ENCODE measurements at places on chromosomes 3 and 15.

GRCh38 chr15:52698514-52698913, 19.3 kb upstream of the ATOSA start:
- peaks cover 12% of the 10 kb centered on the region for H3K27me3 ChIP-seq
- no peak for DNase-seq
- no peaks in the 10 kb centered on the region for H3K4me1 ChIP-seq
- no peak overlapping the region for H3K4me3 ChIP-seq
- no peaks in the 10 kb centered on the region for H3K36me3 ChIP-seq

- H3K4me1 ChIP-seq, result peaks cover 6% of the 10 kb centered on the region
- no peak for DNase-seq
- H3K27me3 ChIP-seq, result peaks cover 10% of the 10 kb centered on the region
- no peak overlapping the region for H3K27ac ChIP-seq
These were observed 72.2 kb downstream of the RPLP1 start for GRCh38 chr15:69524814-69525213.

DNA sequence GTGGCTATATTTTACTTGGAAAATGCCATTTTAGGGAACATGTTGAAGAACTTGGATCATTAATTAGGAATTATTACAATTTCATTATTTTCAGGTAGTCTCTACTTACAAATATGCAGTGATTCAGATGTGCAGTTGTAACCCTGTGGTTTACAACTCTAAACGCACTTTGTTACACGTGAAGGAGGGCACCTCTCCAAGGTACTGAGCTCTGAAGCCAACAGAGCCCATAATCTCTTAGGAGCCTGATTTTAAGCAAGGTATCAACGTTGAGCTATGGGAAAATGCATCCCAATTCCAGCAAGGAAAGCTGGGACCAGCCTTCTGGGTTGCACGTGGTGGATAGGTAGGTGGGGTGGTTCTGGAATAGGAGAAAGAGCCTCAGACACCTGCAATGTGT, 81.5 kb upstream of the FAM3D start:
- no peak overlapping the region for H3K4me3 ChIP-seq
- H3K27me3 ChIP-seq, result no peaks in the 10 kb centered on the region

DNA sequence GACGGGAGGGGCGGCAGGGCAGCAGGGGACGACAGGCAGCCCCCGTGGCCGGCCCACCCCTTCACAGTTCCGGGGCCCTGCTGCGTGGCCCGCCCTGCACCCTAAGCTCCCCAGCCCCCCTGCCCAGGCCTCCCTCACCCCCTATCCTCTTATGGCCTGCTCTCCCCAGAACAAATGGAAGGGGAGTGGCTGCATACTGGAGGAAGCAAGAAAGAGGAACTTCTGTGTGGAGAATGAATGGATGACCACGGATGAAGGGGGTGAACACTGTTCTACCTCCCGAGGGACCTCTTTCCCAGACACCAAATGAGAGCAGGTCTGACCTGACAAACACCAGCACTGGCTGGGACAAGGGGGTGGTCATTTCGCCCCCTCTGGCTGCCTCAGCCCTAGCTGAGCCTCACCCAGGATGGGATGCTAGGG, 25.0 kb downstream of the SEC61A1 start:
- no peak overlapping the region for H3K27ac ChIP-seq
- peaks cover 19% of the 10 kb centered on the region for H3K4me1 ChIP-seq
- peaks cover 4% of the 10 kb centered on the region for H3K36me3 ChIP-seq
- no peak for DNase-seq
- H3K4me3 ChIP-seq, result no peak overlapping the region

All from activated T-cell treated with anti-CD3 and anti-CD28 coated beads, Interleukin-2, amount 50 U/mL, for 72 hours (primary cell).